ENCODE measurements at places on chromosomes 11 and 22.

DNA sequence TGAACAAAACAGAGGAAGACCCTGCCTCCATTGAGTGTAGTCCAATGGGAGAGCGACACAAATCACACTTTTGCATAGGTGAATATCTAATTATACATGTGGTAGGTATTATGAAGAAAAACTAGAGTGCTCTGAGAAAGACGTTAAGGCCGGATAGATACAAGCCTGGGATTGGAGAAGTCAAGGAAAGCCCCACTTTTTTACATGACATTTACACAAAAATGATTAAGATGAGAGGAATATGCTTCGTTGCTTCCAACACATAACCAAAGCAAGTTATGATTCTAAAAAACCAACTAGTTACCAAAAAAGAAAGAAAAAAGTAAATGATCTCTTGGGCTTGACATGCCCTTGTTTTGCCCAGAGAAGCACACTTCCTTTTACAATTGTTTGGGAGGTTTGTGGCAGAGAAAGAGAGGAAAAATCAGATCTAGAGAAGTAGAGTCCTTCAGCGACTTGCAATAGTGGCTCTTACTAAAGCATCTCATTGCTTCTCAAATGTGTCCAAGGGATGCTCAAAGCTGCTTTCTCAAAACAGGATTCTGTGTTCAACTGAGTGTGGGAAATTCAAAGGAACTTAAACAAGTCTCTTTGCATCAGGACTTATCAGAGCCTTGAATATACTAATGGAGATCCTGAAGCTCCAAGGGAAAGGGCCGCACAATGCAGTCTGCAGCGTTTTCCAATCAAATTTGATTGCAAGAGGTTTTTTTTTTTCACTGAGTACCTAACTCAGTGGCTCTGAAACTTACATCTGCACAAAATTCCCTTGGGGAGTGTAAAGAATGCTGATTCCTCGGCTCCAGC lies 38.8 kb downstream of the FLI1 start:
- DNase-seq = no peak

DNA sequence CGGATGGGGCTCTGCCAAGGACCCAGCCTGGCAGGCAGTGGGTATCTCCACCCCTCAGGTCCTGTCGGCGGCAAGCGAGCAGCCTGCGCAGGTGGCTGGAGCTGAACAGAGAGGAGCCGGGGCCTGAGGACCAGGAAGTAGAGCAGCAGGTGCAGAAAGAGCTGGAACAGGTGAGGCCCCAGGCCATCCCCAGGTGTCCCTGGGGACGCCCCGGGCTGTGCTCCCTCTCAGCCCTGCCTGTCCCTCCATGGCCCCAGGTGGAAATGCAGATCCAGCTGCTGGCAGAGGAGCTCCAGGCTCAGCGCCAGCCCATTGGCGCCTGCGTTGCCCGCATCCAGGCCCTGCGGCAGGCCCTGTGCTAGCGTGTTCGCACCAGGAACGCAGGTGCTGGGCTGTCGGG lies 44.0 kb downstream of the PISD start:
- no peak for DNase-seq

DNA sequence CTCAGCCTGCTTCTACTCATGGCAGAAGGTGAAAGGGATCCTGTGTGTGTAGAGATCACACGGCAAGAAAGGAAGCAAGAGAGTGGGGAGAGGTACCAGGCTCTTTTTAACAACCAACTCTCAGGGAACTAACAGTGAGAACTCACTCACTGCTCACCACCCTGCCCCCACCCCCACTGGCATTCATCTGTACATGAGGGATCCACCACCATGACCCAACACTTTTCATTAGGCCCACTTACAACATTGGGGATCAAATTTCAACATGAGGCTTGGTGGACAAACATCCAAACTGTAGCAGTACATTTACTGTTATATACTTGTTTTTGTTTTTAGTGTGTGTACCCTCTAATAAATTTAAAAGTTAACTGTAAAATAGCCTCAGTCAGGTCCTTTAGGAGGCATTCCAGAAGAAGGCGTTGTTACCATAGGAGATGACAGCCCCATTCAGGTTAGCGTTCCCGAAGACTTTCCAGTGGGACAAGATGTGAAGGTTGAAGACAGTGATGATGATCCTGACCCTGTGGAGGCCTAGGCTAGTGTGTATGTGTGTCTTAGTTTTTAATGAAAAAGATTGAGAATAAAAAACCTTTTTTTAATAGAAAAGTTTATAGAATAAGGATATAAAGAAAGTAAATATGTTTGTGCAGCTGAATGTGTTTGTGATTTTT lies 11.3 kb downstream of the CUL5 start:
- DNase-seq = no peak

DNA sequence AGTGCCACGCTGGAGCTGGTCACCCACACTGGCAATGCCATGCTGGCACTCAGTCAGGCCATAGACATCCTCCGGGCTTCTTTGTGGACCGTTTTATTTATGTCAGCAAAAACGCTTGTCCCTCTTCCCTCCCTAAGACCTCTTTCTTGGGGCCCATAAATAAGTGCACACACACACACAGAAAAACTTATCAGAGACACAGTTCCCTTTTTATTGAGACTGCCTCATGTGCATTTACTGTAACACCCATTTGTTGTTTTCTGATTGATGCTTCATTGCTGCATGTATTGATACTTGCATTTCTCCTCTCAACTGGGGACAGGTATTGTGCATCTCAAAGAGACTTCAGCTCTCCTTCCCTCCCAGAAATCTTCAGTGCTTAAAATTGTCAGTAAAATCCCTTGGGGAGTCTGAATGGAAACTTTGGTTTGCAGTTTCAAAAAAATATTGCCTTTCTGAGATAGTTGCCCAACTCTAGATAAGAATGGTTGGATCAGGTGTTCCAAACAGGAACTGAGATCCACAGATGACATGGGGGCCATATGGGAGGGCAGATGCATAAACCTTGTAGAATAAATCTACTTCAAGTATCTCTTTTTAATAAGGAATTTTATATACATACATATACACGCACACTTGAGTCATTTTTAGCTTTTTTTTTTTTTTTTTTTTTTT lies 50.9 kb downstream of the PPP2R1B start:
- DNase-seq = no peak

DNA sequence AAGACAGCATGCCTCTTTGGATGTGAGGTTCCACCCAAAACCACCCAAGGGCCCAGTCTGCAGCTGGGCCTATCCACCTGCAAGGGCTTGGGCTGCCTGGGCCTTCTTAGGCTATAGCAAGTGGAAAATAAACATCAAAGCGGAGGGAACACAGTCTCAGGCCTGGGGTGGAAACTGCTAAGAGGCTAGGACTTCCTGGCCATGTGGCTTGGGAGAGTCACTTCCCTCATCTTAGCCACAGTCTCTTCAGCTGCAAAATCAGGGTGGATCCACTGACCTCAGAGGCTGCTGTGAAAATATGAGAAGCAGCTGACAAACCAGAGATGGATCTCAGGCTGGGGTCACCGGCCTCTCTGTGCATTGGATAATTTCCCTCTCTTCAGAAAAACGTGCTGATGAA lies 30.6 kb upstream of the TFIP11 start:
- DNase-seq = no peak

DNA sequence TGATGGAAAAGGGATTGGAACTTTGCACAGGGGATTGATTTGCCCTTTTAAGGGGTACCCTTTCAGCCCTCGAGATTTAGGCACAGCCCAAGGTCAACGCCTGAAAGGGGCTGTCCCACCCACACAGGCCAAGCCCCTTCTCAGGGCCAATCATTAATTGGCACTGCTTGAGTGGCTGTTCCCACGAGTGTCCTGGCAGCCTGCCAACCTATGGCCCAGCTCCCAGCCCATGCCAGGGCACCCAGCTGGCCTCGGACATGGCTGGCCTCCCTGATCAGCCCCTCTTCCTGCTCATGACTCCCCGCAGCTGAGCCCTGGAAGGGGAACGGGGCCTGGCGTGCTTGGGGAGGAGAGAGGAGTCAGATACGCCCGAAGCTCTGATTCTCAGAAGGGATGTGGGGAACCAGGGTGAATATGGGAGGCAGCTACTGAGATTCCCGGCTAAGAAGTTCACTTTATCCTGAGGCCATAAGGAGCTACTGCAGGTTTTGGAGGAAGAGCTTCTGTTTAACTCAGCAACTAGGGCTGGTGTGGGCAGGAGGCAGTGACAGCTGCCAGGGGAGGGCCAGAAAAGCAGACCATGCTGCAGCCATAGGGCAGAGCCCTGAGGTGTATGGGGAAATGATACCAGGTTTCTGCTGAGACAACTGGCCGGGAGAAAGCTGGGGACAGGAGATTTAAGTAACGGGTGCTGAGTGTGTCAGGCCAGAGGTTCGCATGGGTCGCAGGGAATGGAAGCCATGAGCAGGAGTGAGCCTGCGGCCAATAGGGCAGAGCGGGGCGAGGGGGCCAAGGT lies 30.0 kb downstream of the WNT7B start:
- no peak for DNase-seq

DNA sequence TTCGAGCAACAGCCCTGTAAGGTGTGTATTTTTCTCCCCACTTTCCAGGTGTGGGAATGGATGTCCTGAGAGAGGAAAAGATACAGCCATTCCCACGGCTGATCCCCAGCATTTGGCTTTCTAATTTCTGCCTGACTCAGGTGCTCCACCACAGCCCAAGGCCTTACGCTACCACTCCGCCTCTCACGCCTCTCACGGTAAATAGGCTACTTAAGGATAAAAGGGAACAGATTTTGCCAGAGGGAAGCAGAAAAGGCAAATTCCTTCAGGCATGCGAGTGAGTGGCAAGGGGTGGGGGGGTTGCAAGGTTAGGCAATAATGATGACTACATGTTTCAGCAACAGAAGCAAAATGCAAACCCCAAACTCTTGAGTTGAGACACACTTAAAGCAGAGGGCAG lies 9.2 kb downstream of the PVALB start:
- DNase-seq = no peak

DNA sequence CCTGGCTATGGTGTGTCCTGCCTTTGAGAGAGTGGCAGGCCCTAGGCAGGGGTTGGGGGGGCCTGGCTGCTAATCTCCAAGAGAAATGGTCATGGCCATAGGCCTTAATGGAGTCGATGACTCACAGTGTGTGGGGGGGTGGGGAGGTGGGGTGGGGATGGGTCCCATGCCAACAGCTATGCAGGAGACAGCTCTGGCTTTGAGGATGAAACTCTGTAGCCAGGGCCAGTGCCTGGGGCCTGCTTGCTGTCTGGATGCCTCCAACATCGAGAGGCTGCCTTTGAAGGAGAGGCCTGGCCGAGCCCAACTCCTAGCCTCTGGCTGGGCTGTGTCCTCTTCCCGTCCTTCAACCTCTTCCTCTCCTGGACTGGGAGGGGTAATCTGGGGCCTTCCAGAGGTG lies 23.9 kb upstream of the TSPAN18 start:
- no peak for DNase-seq

DNA sequence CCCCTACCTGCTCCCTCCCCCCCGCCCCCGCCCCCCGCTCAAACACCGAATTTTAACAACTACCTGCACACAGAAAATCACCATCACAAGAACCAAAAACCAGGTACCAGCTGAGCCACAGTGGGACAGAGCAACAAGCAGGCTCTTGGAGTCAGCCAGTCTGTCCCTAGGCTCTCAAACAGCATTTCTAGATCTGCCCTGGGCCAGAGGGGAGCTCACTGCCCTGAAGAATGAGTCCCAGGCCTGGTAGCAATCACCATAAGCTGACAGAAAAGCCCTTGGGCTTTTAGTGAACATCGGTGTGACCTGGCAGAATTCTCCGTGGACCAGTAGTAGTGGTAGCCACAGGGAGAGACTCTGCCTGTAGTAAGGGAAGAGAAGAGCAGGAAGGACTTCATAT lies 58.3 kb downstream of the C11orf87 start:
- DNase-seq = no peak

DNA sequence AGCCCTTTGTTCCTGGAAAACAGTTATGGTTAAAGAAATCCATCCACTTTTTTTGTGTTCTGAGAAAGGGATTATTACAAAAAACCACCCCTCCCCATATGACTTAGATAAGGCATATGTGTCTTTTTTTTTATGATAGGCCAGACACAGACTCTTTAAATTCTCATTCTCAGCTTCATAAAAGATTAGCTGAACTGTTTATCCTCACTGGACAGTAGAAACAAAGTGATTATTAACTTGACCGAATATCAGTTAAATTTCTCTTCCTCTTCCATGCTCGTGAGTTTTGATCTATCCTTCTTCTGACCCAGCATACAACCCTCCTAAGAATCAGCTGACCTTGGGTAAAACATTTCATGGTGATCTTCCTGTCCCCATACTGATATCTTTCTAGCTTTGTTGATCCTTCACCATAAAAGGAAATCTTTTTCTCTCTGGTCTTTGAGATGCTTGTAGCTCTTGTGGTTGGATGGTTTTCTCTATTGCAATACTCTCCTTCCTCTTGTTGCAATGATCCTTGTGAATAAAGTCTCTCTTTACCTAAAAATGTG lies 26.2 kb downstream of the OR2AG2 start:
- DNase-seq = no peak

- no peak for DNase-seq
Measured at GRCh38 chr11:31096191-31096805, 273.2 kb downstream of the DCDC1 start.

- no peak for DNase-seq
Measured at GRCh38 chr11:28464252-28464867, 356.2 kb downstream of the METTL15 start.

GRCh38 chr11:75852406-75853017 lies 37.5 kb downstream of the UVRAG start:
- DNase-seq = no peak

DNA sequence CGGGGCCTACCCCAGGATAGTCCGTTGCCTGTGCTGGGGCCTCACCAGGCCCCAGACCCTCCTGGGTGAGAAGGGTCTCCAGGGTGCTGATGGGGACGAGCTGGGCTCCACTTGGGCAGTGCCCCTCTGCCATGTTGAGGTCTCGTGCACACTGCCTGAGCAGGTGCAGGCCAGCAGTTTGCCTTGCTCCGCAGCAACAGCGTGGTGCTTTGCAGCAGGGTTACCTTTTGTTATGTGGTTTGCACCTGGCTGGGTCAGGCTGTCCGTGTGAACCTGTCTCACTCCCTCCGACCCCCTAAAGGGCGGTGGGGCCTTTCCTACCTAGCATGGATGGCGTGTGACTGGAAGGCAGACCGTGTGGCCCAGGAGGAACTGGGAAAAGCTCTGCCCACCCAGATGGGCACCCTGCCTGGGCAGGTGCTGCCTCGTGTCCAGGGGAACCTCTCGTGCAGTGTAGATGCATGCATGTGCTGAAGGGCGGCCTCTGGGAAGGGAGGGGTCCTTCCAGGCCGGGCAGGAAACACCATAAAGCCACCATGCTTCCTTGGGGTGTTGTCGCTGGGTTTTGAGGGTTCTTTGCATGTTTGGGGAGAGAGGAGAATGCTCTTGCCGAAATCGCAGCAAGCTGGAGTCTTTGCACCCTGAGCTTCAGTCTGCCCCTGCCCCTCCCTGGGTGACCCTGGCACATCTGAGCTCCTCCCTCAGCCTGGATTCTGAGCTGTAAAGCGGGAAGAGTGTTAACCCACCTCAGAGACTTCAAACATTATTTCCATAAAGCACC lies 75.4 kb upstream of the PPARA start:
- no peak for DNase-seq

GRCh38 chr11:99154277-99154676 lies 133.5 kb downstream of the CNTN5 start:
- no peak for DNase-seq

- DNase-seq = no peak
Measured at GRCh38 chr22:24137595-24137994, 43.7 kb upstream of the SUSD2 start.
